ENCODE measurements at places on chromosomes 3 and 15.

DNA sequence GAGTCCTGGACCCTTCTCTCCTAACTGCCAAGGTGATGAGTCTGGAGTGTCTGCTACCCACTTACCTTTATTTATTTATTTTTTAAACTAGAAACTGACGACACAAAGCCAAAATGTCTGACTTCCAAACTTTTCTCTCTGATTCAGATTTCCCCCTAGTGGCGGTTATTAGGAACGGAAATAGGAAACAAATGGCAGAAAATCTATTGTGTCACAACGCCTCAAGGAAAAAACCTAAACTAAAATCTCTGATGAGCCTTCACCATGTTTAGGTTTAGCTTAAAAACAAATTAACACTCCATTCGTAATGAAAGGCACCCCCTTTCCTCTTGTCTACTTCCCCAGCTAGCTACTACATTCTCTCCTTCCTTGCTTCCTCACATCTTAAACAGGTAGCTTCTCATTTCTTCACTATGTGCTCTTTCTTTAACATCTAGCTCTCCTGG lies 94.0 kb upstream of the MEX3B start:
- no peak for DNase-seq

DNA sequence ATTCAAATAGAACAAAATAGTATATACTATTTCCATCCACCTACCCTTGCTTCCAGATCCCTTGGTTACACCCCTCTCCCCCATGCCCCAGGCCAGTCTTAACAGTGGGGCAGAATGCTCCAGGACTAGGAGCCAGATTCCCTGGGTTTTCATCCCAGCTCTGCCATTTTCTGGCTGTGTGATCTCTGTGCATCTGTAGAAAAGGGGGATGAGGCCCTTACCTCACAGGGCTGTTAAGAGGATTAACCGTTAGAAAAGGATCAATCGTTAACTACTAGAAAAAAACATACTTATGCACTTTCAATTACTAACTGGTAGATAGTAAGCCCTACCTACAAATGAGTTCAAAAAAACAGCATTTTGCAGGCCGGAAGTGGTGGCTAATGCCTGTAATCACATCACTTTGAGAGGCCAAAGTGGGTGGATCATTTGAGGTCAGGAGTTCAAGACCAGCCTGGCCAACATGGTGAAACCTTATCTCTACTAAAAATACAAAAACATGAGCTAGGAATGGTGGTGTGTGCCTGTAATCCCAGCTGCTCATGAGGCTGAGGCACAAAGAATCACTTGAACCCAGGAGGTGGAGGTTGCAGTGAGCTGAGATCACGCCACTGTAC lies 11.7 kb downstream of the EBLN2 start:
- DNase-seq = no peak

DNA sequence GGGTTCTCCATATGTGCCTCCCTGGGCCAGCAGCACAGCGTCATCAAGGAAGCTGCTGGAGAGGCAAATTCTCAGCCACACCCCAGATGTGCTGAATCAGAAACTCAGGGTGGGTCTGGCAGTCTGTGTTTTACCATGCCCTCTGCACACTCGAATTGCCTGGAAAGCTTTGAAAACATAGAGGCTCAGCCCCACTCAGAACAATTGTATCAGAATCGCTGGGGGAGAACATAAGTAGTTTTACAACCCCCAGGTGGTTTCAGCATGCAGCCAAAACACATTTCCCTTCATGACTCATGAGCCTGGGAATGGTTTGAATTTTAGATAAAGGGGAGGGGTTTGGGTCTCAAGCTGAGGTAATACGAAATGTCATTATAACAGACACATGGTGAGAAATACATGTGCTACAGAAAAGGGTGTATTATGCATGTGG lies 9.6 kb downstream of the TGM4 start:
- DNase-seq = no peak

DNA sequence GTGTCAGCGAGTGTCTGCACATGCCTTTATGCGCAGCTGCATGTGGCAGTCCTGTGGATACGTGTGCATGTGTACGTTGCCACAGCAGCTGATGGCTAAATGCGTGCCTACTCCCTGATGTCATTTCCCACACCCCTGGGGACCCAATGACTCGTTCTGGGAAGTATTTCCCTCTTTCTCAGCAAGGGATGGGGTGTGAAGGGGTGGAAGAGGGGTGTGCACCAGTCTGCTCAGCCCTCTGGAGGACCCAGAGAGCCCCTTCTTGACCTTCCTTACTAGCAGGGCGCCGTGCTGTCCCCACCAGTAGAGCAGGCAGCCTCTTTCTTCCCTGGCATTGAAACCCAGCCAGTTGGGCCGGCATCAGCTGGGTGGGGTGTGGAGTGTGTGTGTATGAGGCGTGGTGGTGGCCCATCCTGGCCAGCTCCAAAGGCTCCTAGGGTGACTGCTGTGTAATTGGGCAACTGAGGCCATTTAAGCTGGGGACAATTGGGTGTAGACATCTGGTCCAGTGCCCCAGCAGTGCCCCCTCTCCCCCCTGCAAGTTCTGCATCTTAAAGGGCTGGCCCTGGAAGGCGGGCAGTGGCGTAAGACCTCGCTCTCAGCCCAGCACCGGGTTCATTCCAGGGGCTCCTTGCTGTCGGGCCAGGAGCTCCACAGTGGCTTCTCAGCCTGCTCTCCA lies 19.2 kb downstream of the SNX33 start:
- DNase-seq = no peak

- no peak for DNase-seq
These were observed 47.6 kb upstream of the TSEN2 start for GRCh38 chr3:12436514-12437220.

GRCh38 chr3:62558549-62559112 lies 185.3 kb upstream of the FEZF2 start:
- DNase-seq = no peak

DNA sequence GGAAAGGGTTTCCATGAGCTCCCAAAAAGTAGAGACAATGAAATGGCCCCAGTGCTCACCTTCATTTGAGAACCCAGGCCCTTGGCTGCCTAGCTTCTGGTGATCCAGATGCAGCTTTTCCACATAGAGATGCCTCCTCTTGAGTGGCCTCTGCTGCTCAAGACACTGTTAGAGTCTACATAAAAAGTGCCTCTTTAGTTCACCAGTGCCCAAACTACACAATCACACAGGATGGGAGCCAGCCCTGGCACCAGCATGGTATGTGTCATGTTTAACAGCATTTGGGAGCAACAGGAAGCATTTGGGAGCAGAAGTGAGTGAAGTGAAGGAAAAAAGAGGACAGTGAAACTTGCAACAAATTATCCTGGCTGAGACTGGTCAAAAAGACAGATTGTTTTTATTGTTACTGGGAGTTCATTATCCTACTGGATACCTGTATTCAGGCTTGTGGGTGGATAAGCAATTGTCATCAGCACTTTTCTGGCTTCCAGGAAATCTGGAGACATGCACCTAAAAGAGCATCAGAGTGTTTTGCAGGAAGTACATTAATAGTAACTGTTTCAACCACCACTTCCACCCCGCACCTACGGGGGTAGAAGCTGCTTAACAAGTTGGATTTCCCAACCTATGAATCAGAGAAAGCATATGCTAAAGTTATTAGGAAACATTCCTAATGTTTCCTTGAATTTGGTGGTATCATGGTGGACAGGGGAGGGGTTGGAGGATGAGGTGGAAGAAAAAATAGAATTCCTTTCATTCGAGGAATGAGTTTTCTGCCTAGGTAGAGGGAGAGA lies 416.2 kb downstream of the IGSF11 start:
- DNase-seq = no peak

GRCh38 chr3:131036200-131036816 lies 9.6 kb downstream of the NEK11 start:
- no peak for DNase-seq

DNA sequence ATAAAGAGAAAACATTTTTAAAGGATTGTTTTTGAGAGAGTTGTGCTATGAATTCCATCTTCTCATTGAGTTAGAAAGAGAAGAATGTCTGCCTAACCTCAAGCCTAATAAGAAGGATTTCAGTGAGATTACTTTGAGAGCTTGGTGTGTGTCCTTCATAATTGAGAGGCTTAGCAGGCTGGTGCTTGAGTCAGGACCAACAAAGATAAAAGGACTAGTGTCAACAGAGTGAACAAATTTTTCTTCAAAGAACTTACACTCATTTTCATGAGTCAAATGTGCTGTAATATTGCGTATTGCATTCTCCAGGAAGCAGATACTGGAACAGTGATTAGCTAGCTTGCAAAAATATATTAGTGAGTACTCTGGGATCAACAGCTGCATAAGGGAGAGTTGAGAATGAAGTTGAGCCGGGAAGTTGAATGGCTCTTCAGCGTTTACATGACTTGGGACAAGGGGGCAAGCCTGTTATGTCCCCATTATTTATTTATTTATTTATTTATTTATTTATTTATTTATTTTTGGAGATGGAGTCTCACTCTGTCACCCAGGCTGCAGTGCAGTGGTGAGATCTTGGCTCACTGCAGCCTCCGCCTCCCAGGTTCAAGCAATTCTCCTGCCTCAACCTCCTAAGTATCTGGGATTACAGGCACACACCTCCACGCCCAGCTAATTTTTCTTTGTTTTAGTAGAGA lies 37.5 kb upstream of the SLITRK3 start:
- DNase-seq = no peak

DNA sequence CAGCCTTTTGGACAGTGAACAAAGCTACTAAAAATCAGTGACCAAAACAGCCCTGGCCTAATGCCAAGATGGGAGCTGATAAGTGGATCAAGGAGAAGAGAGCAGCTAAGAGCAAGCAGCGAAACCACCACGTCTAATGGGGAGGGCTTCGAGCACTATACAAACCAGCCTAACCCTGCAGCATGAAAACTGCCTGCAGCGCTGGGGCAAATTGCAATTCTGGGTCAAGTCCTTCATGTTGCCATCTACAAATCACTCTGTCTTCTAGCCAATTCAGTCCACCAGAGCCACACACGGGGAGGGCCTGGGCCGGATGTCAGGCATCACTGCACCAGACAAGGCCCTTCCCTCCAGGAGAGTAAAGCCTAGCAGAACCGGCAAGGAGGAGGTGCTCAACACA lies 30.5 kb upstream of the SPATA12 start:
- no peak for DNase-seq

DNA sequence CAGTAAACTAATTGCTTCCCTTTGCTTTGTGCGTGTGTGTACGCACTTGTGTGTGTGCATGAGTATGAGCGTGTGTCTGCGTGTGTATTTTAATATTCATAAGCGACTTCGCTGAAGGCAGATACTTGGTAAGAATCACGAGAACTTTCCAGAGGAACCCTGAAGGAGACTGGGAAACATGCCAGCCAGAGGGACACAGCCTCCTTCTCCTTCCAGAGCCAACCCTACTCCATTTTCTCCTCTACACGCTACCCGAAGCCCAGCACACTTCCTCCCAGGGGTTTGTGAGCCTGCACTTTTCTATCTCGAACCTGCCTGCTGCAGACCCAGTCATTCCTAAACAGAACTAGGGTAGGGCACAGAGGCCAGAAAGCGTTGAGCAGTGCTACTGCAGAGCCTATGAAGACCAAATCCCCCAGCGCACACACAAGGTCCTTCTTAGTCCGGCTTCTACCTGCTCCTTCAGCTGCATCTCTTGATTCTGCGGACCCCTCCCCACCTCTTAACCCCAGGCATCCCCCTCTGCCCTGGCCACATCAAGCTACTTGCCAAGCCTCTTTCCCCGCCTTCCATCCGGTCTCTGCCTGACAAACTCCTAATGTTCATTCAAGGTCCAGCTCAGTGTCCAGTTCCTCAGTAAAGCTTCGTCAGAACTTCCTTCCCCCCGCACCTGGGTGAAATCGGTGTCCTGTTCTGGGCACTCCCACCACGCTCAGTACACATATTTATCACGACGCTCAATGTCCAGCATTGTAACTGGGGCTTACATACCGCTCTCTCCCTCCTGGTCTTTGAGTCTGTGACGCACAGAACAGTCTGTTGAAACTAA lies 191.8 kb downstream of the FAM43A start:
- no peak for DNase-seq

DNA sequence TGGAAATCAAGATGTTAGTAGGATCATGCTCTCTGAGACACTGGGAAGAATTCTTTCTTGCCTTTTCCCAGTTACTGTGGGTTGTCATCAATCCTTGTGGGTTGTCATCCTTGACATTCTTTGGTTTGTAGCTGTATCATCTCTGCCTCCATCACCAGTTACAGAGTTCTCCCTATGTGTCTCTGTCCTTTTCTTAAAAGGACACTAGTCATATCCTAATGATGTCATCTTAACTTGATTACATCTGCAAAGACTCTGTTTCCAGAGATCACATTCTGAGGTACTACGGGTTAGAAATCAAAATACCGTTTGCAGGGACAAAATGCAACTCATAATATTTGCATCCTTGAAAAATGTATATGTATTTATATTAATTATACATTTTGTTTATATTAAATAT lies 500.4 kb downstream of the ZBBX start:
- DNase-seq = no peak

GRCh38 chr3:59695860-59696259 lies 646.0 kb upstream of the CFAP20DC start:
- DNase-seq = no peak

GRCh38 chr15:94086341-94086740 lies 145.0 kb upstream of the MCTP2 start:
- no peak for DNase-seq

- DNase-seq = no peak
These were observed 43.5 kb downstream of the CACNA2D3 start for GRCh38 chr3:54165865-54166264.

- DNase-seq = peak; percentile 50
These were observed 62.5 kb upstream of the SKOR1 start for GRCh38 chr15:67762610-67763368.

DNA sequence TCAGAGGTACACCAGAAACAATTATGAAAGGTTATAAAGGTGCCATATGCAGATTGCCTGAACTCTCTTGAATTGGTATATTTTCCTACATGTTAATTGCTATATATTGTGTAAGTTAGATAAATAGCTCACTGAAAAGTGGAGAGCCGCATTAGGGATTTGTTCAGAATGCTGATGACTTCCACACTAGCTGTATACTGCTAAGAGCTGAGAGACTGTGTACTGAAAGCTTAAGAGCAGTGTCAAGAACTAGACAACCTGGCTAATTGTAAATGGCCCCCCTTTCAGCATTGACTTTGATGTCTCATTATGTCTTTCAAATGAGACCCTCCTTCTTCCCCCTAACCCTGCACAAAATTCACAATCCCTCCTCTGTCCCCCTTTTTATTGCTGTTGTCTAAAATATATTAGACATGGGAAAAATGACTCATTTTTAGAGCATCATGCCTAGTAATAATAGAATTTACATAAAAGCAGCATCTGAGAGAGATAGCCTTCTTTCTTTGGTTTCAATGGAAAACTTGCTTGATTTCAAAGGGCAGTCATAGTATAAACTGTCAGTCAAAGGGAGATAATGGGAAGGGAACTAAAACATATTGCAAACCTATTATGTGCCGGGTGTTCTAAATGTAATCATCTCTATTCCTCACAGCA lies 34.7 kb upstream of the GREM1 start:
- DNase-seq = no peak

- no peak for DNase-seq
These were observed 157.1 kb upstream of the TMC3 start for GRCh38 chr15:81531109-81531592.

GRCh38 chr15:59138243-59138642 lies 33.3 kb downstream of the CCNB2 start:
- peak; percentile 4 for DNase-seq

- no peak for DNase-seq
These were observed 224.9 kb upstream of the ZNF717 start for GRCh38 chr3:76010252-76010651.
